ENCODE measurements at places on chromosomes 7 and 10.
A peak's percentile ranks its signal among the peaks of the same experiment; 100 is the strongest.

GRCh38 chr7:95421000-95421846 lies 13.6 kb downstream of the PON2 start:
- no peak for DNase-seq

- peak; percentile 84 for DNase-seq
Measured at GRCh38 chr7:123682690-123683089, 27.0 kb downstream of the LMOD2 start.

DNA sequence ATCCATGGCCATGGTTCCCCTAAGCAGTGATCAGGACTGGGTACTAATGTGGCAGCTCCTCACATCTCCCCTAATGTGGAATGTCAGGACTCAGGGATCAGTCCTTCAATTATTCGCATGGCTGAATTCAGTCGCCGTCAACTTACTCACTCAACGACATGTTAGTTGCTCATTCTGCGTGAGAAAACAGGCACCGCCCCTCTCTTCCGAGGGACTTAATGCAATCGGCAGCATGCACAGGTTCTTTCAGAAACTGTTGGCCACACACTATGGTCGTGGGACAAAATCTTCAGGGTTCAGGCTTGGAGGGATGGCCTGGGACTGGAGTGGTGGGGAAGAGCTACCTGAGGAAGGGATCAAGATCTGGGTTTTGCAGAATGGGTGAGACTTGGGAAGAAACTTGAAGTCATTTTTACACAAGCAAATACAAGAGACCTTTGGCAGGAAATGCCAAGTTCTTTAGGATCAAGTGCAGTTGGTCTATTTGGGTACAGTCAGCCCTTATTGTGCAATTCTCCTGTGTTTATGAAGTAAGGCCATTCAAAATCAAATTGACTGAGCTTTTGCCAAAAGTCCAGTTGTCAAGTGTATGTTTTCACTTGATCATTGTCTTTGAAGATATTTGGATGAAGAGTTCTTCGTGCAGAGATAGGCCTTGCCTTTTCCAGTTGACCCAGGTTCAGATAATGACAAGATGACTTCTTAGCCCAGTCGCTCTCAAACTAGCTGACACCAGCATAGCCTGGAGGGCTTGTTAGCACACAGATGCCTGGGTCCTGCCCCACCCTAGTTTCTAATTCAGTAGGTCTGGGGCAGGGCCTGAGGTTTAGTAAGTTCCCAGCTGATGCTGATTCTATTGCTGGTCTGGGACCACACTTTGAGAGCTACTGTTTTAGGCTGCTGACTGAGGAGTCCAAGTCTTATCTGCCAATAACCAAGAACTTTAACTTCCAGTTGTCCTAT lies 48.5 kb downstream of the LRRC18 start:
- DNase-seq, result no peak

- DNase-seq, result peak; percentile 82
Measured at GRCh38 chr7:101815826-101816594, 1.4 kb upstream of the CUX1 start.

- no peak for DNase-seq
Measured at GRCh38 chr10:10796774-10797415, 220.8 kb upstream of the CELF2 start.

Measured in HAP-1 (cell line).